ENCODE measurements at places on chromosomes 1 and 21. TPM values are rescaled to one million over a fixed set of nuclear protein-coding genes. Genes with fewer than 3 reads are reported as not detected.

Gene ST6GALNAC5
- polyA plus RNA-seq: 4.8 TPM

Gene C1orf210
- not detected for polyA plus RNA-seq

Gene KRTAP23-1
- not detected for polyA plus RNA-seq

Gene LIN28A
- polyA plus RNA-seq: 0.14 TPM

All from GM23248 (cell line).